ENCODE measurements at places on chromosomes 7 and 10.

- DNase-seq = no peak
These were observed 423 bp downstream of the LSM5 start for GRCh38 chr7:32489788-32490126.

GRCh38 chr10:26448706-26449435, 10.7 kb downstream of the APBB1IP start:
- DNase-seq = no peak

DNA sequence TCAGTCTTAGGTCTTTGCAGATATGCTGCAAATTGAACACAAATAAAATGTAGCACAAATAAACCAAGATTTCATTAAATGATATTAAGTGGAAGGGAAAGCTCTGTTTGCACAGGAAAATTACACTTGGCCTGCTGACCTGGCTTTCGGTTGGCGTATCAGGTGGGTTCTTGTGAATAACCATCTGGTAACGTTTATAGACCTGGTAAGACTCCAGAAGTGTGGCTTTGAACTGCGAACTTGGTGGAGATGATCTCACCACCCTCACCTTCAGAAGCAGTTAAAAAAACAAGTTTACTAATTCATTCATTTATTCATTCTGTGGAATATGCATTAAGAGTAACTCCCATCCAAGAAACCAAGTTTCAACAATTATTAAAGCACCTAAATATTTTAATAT, 28.1 kb downstream of the ATE1 start:
- DNase-seq = no peak

GRCh38 chr10:127903789-127904188, 3.1 kb upstream of the PTPRE start:
- DNase-seq = no peak

- DNase-seq = no peak
These were observed 31.2 kb downstream of the BAIAP2L1 start for GRCh38 chr7:98369726-98370125.

Data from GF-D8 (cell line).